ENCODE measurements at places on chromosomes 5 and 9.

DNA sequence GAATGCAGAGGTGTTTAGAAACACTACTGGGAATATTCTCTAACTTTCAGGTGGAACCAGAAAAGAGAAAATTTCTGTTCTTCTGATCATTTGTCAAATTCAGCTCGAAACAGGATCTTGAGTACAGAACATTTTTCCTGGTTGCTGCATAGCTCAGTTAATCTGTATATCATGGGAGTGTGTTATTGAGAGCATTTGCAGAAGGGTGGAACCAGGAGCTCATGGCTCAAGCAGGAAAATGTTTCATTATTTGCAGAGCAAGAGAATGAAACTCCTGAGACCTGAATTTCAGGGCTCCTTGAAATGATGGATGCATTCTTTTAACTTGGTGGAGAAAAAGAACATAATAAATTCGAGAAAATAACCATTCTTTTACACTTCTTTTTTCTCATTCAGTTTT is 97.9 kb downstream of the AOPEP start:
- DNase-seq: no peak

GRCh38 chr5:97840643-97841042 is 657.6 kb upstream of the RIOK2 start:
- DNase-seq: no peak

GRCh38 chr9:91034976-91035824 is 233.6 kb downstream of the SYK start:
- DNase-seq: no peak

- no peak for DNase-seq
Measured at GRCh38 chr9:2354856-2355696, 266.5 kb upstream of the VLDLR start.
